ENCODE measurements at places on chromosomes 7 and 10.

GRCh38 chr7:152351168-152351567 lies 84.6 kb downstream of the KMT2C start:
- DNase-seq = no peak

GRCh38 chr7:156773966-156774365 lies 119.0 kb downstream of the LMBR1 start:
- no peak for DNase-seq

- DNase-seq = no peak
Measured at GRCh38 chr7:69804962-69805361, 206.7 kb downstream of the AUTS2 start.

GRCh38 chr7:23334482-23335056 lies 35.4 kb downstream of the MALSU1 start:
- DNase-seq = peak; percentile 20

DNA sequence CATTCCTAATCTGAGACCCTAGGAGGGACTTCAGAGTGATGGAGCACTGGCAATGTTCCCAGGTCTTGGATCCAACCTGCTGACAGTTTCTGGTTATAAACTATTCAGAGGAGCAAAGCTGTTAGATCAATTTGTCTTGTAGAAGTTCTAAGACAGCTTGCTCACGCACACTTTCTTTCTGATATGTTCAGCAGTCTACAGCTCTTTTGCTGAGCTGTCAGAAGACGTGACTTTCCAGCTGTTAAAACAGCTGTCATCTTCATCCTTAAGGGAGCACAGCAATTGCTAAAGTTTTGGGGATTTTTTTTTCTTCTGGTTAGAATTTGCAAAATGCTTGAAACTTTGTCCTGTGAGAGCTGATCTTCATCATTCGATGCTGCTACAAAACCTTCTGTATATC lies 823.1 kb downstream of the SORCS1 start:
- no peak for DNase-seq

Measured in DMS 273 treated with DMSO at 0.1 percent for 48 hours (cell line).